NCI-H187 treated with DMSO at 0.1 percent for 48 hours (cell line): ENCODE measurements at places on chromosomes 7 and 10.

DNA sequence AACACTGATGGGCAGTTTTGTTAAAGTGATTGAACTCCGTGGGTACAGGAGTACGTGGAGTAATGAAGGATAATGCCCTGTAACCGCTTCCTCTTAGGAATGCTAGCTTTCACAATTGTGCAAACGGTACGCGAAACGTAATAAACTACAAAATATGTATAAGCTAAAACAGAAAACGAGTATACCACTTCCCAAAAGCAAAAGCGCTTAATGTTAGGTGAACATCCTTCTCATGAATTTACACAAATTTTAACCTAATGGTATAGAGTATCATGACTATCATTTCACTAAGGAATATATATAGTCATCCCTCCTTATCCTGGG, 395 bp upstream of the ZNF25 start:
- DNase-seq = no peak

- no peak for DNase-seq
Measured at GRCh38 chr10:120559800-120560199, 102.8 kb downstream of the PLPP4 start.

DNA sequence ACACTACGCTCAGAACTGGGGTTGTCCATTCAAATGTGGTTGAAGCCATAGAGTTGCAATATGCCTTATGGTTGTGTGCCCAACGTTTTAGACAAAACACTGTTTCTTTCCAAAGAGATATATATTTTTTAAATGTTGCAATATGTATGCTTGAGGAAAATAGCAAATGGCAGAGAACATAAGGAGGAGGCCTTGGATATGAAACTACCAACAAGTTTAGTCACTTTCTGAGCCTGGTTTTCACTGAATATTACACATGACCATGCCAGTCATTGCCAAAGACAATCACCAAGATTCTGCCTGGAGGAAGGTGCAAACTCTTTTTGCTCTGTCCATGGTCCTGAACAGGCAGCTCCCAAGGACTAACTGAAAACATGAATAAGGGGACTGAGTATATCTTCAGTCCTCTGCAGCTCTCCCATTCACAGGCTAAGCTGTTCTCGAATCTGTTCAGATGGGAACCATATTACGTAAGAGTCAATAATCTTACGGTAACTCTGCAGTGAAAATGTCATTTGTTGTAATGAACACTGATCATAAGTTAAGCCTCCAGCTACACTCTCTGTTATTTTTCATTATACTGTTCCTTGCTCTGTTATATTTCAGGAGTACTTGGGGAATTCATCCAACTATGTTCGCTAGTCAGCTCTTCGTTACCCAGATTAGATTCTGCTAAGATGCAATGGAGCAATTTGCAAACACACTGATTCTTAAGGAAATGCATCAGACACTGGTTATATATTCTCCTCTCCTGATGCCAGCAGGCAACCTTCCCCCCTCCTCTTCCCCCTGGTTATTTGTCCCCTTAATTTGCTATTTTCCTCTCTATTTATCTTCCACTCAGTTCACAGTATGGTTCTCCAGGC, 90.7 kb upstream of the C1QL3 start:
- DNase-seq = no peak

GRCh38 chr10:62424026-62424425, 49.9 kb downstream of the ZNF365 start:
- DNase-seq = no peak

- DNase-seq = no peak
Measured at GRCh38 chr10:1399431-1400100, 337.8 kb downstream of the ADARB2 start.

- DNase-seq = no peak
Measured at GRCh38 chr10:103804871-103805270, 50.5 kb downstream of the SH3PXD2A start.

DNA sequence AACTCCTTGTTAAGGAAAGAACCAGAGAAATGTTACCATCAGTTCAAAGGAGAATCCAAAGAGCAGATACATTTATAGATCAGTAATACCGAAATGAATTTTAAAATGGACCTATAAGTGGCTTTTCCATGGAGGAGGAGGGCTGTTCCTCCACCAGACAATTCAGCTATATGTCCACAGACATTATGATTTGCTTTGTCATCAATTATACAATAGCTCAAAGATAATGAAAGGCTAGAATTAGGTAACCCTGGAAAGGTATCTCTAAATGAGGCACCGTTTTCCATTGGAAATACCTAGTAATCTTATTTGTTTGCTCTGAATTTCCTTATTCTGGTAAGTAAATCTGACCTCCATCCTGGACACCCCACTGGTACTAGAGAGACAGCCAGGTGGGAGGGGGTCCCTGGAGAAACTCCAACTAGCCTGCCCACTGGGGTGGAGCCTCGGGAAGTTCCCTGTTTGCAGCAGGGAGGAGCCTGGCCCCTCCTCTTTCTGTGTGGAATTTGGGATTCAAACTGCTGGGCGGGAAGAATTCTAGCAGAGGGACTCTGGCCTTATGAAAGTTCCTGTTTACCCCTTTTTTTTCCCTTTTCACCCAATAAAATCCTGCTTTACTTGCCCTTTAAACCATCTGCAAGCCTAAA, 218.0 kb downstream of the PHF14 start:
- no peak for DNase-seq

- no peak for DNase-seq
Measured at GRCh38 chr7:7979558-7979957, 11.0 kb downstream of the GLCCI1 start.

DNA sequence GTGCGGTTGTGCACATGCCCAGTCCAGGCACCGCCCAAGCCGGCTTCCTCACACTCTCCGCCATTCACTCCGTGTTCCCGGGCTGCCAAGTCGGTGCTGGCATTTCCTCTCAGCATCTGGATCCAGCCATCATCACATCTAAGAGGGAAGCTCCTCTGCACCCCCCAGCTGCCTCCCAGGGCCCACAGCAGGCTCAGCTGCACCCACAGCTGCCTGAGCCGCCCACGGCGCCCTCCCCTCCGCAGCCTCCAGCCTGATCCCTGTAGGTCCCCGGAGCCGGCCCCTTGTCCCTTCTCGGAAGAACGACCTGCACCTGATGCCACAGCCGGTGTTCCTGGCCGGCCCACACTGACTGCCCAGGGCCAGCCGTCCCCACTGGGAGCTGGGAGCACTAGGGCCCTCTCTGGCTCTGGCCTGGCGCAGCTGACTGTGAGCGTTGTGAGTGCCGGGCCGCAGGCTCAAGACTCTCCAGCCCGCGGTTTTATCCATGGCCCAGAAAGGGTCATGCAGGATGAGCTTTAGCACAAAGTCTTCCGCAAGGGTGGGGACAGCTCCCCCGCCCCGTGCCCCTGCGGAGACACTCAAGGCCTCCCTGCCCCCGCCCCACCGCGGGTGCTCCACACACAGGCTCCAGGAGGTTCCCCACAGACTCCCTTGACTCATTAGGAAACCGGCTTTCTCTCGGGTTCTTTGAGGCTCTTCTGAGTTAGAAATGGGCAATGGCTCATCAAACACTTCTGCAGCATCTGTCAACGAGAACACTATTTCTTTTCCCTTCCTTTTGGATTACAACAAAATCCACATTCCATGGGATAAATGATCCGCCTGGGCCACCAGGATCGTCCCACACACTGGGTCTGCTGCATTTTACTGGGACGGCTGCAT, 31.2 kb downstream of the CFAP46 start:
- DNase-seq = no peak

GRCh38 chr10:29600821-29601220, 34.0 kb downstream of the SVIL start:
- DNase-seq = no peak

- no peak for DNase-seq
Measured at GRCh38 chr7:131878777-131879176, 322.3 kb upstream of the PODXL start.

- DNase-seq = no peak
Measured at GRCh38 chr7:1638215-1638661, 31.8 kb upstream of the ELFN1 start.

DNA sequence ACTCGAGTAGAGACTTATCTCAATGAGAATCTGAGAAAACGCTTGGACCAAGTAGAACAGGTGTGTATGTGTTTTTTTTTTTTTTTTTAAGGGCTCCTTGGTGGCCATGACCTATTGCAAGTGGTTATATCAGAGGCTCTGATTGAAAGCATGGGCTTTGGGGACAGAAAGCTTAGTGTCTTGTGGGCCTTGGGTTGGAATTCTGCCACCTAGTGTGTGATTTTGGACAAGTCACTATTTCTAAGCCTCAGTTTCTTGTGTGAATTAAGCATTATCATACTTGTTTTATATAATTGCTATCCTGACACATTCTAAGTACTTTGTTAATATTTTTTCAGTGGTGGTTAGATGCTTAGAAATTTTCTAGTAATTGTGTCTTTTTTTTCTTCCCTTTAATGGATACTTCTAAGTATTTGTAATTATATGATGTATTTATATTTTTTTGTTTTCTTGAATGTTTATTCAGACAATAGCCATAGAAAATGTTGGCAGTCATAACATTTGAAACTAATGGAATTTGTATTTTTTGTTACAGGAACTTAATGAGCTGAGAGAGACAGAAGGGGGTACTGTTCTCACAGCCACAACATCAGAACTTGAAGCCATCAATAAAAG, 33.1 kb downstream of the SMC3 start:
- no peak for DNase-seq

- DNase-seq = no peak
Measured at GRCh38 chr10:43162604-43163003, 24.4 kb downstream of the CSGALNACT2 start.

- DNase-seq = no peak
Measured at GRCh38 chr7:85520175-85520574, 333.3 kb upstream of the SEMA3D start.

DNA sequence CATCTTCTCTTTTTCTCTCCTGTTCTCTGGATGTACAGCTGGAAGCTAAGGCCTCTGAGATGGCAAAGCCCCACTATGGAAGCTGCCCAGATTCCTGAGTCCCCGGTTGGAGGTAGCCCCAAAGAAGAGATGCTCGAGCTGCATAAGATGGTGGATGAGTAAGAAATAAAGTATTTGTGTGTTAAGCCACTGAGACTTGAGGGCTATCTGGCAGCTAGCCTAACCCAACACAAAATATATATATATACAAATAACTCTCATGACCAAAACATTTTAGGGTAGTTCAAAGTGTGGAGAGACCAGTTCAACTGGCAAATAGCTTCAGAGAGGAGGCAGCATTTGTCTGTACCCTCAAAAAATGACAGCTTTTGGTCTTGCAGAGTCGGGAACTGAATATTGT, 72.4 kb upstream of the PDE1C start:
- DNase-seq = no peak

- DNase-seq = no peak
Measured at GRCh38 chr10:2201534-2202099, 464.3 kb upstream of the ADARB2 start.

GRCh38 chr10:12428447-12429135, 79.2 kb downstream of the CAMK1D start:
- no peak for DNase-seq

DNA sequence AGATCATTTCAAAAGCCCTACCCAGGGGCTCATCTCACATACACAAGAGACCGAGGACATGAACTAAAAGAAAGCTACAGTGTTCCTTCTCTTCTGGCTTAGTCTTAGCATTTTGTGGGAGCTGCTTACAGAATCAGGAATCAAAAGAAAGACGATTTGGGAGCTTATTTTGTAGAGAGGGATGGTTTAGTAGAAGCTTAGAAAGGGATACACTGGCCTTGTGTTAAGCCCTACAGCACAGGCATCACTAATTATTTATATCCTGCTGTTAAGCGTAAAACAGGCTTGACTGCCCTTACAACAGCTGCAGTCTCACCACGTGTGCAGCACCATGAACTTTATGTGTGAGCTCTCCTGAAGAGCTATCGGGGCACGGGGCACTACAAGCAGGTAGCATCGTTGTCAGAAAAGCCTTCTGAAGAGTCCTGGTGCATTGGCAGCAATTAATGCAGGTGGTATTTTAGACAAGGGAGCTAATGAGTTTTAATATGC, 798.3 kb downstream of the NXPH1 start:
- DNase-seq = no peak

DNA sequence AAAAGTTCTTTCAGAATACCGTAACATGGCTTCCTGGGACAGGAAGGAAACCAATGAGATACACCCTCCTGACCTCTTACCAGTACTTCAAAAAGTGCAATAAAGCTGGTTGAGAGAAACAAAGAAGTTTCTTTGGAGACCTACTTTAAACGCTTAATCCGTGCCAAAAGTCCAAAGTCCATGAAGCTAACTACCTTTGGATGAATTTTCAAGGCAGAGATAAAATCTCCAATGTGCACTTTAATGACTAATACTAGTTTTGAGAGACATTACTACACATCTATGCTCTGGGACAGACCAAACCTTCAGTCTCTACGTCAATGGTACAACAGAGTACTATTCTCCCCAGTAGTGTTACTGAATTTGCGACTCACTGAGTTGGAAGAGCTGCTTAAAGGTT, 46.1 kb downstream of the UBE2H start:
- no peak for DNase-seq
